ENCODE measurements at places on chromosomes 16 and 17. TPM values are rescaled to one million over a fixed set of nuclear protein-coding genes. Genes with fewer than 3 reads are reported as not detected.

- DNase-seq, result no peak
- peaks cover 4% of the 10 kb centered on the region for H3K36me3 ChIP-seq
- H3K27me3 ChIP-seq, result no peaks in the 10 kb centered on the region
- H3K4me1 ChIP-seq, result peaks cover 5% of the 10 kb centered on the region
- H3K27ac ChIP-seq, result no peak overlapping the region
These were observed 8.7 kb downstream of the ENDOV start for GRCh38 chr17:80423536-80424225.

GRCh38 chr16:79170555-79171246 is 429.8 kb downstream of the MAF start:
- H3K27me3 ChIP-seq, result no peaks in the 10 kb centered on the region
- no peak overlapping the region for H3K4me3 ChIP-seq
- no peaks in the 10 kb centered on the region for H3K4me1 ChIP-seq
- no peak overlapping the region for H3K27ac ChIP-seq
- H3K36me3 ChIP-seq, result no peaks in the 10 kb centered on the region
- DNase-seq, result peak; percentile 11

DNA sequence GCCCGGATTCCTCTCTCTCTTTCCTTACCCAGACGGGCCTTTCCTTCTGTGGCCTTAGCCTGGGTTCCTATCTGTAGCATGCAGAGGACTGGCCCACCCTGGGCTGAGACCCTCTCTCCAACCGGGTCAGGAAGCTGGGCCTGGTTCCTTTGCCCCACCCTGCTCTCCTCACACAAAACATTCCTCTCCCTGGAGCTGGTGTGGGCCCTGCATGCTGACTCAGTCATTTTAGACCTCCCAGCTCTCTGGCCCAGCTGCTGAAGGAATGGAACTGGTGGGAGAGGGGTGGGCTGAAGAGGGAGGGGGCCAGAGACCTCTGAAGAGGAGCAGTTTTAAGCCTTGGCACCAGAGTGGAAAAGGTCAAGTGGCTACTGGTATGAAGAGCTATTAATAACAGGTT is 957 bp downstream of the MYL4 start:
- H3K36me3 ChIP-seq, result peaks cover 9% of the 10 kb centered on the region
- H3K27me3 ChIP-seq, result no peaks in the 10 kb centered on the region
- H3K4me1 ChIP-seq, result peaks cover 7% of the 10 kb centered on the region
- no peak overlapping the region for H3K27ac ChIP-seq
- peak overlapping the region; percentile 79 for H3K4me3 ChIP-seq

- no peak overlapping the region for H3K4me3 ChIP-seq
- no peaks in the 10 kb centered on the region for H3K36me3 ChIP-seq
- H3K27ac ChIP-seq, result no peak overlapping the region
- peaks cover 4% of the 10 kb centered on the region for H3K4me1 ChIP-seq
These were observed 1.8 kb downstream of the CNTNAP4 start for GRCh38 chr16:76278980-76279379.

DNA sequence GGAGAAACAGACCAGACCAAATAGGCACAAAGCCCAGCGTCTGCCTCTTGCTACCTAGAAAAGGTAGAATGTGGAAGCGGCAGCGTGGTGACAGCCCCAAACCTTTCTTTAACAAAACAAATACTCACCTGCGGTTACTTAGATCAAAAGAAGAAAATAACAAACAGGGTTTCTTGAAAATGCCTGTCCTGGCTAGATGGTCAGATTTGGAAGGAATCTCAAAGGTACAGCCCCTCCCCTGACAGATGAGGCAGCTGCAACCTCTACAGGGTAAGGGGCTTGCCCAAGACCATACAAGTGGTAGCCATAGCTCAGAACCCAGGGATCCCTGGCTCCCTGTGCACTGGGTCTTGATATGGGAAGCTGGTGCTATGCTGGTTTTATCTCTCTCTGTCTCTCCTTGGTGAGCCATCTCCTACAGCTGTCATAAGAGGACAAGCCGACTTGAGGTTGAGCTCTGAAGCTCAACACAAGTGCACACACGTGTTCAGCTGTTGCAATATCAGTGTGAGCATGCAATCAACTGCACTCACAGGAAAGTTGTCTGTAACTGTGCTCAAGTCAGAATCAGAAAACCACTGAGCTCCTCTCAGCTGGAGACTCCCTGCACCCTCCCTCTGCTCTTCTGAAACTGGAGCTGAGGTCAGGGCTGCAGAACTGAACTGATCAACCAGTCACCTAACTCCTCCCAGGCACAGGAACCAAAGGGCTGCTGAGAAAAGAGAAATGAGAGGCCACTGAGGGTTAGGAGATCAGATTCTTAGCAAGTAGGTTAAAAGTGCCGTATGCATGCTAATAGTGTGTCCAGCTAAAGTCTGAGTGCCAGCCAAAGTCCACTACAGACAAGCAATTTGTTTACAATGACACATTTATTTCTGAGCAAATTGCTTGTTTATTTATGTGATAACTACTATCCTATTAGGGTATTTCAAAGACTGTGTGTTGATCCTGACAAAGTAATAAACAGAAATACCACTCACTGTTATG is 6.1 kb upstream of the RNF157 start:
- DNase-seq, result peak; percentile 53
- no peaks in the 10 kb centered on the region for H3K4me1 ChIP-seq
- no peak overlapping the region for H3K27ac ChIP-seq
- H3K4me3 ChIP-seq, result peak overlapping the region; percentile 11
- H3K27me3 ChIP-seq, result peaks cover 31% of the 10 kb centered on the region

GRCh38 chr16:11163761-11164261 is 92.2 kb downstream of the SOCS1 start:
- no peaks in the 10 kb centered on the region for H3K27me3 ChIP-seq
- H3K27ac ChIP-seq, result no peak overlapping the region
- H3K36me3 ChIP-seq, result no peaks in the 10 kb centered on the region
- H3K4me1 ChIP-seq, result no peaks in the 10 kb centered on the region
- no peak for DNase-seq

- no peak overlapping the region for H3K4me3 ChIP-seq
- DNase-seq, result no peak
- no peaks in the 10 kb centered on the region for H3K27me3 ChIP-seq
These were observed 3.2 kb downstream of the CD7 start for GRCh38 chr17:82314012-82314726.

DNA sequence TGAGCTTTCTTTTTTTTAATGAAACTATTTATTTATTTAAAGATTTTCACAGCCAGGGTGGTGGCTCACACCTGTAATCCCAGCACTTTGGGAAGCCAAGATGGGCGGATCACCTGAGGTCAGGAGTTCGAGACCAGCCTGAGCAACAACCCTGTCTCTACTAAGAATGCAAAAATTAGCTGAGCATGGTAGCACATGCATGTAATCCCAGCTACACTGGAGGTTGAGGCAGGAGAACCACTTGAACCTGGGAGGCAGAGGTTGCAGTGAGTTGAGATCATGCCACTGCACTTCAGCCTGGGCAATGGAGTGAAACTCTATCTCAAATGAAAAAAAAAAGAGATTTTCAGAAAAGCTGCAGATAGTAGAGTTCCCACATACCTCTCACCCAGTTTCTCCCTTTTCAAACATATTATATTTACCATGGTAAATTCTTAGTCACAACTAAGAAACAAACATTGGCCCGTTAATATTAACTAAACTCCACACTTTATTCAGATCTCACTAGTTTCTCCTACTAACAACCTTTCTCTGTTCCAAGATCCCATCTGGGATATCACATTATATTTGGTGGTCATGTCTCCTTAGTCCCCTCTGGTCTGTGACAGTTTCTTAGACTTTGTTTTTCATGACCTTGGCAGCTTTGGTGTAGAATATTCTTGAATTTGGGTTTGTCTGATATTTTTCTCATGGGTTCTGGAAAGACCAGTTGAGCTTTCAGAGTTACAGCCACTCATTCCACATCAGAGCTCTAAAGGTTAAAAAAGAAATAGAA is 7.8 kb upstream of the TAT start:
- H3K27me3 ChIP-seq, result no peaks in the 10 kb centered on the region
- no peak overlapping the region for H3K4me3 ChIP-seq
- H3K36me3 ChIP-seq, result no peaks in the 10 kb centered on the region
- no peak for DNase-seq
- no peak overlapping the region for H3K27ac ChIP-seq

GRCh38 chr17:49404906-49405305 is 9.8 kb downstream of the PHB1 start:
- no peak overlapping the region for H3K4me3 ChIP-seq
- peaks cover 53% of the 10 kb centered on the region for H3K36me3 ChIP-seq

The ZG16 gene
- total RNA-seq, result not detected

The SBK1 gene
- 62.5 TPM for total RNA-seq

The FDXR gene
- total RNA-seq, result 17.3 TPM

The HIGD1B gene
- total RNA-seq, result not detected

The CHST4 gene
- 4.4 TPM for total RNA-seq

The C16orf89 gene
- total RNA-seq, result 0.34 TPM

The CD300H gene
- not detected for total RNA-seq

The MYCBPAP gene
- total RNA-seq, result 3.5 TPM
